ENCODE measurements at places on chromosomes 4 and X.

- no peak for DNase-seq
These were observed 14.8 kb upstream of the SPON2 start for GRCh38 chr4:1187182-1187581.

DNA sequence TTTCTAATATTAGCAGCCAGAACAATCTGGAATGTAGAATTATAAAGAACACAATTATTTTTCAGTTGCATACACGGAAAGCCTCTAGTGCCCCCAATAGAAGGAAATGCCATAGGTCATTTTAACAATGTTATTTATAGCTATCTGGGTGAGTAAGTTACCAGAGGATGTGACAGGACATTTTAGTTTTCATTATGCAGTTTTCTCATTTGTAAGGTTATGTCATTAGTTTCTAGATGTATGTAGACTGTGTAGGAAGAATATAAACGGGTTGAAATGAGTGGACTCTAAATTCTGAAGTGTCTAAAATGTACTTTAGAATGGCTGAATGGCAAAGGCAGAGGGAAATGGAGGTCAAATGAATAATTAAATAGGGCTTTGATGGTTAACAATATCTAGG, 213.3 kb downstream of the DTHD1 start:
- no peak for DNase-seq

DNA sequence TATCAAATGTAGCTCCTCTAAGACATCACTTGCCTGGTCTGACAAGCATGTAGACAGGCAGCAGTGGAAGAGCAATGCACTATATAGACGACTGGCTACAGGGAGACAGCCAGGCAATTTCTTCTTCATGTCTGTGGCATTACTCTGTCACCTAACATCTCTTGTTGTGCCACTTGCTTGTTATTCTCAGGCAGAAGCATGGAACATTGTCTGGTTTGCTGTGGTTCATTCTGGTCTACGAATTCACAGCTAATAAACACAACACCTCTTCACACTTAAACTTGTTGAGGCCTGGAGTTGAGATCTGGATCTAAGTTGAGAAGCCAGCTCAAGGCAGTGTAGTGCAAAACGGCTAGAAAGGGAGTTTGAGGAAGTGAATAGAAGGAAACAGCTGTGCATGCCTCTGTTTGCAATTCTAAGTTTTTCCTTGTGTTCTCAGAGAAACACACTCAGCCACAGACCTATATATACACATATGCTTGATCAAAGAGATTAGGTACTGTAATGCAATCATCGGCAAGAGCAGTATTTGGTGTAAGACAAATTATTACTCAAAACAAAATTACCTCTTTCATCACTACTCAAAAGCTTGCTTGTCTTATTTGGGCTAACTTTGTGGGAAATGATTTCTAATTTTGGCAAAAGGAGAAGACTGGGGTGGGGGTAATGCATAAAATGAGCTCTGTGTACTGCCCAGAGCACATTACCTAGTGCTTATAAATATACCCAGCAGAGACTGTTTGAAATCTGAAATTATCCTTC, 243.8 kb downstream of the PPP3CA start:
- DNase-seq: peak; percentile 23

GRCh38 chrX:4930426-4930825, 1217.0 kb upstream of the PRKX start:
- DNase-seq: peak; percentile 20
